ENCODE measurements at places on chromosomes 5 and 9.
A peak's percentile ranks its signal among the peaks of the same experiment; 100 is the strongest.

DNA sequence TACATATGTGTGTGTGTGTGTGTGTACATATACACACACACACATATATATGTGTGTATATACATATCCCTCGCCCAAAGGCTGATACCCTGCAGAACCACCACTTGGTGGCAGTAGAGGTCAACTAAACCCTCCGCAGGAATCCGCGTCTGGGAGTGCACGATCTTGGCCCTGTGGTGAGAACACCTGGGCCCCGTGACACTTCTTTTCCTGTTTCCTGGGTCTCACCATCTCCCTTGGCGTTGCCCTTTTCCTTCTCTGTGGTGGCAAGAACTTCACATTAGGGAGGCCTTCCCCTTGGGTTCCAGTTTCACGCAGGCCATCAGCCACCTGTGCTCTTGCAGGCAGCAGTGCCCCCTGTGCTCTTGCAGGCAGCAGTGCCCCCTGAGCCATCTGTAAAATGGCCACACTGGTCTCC, 8.2 kb downstream of the IL9 start:
- DNase-seq = peak; percentile 84

GRCh38 chr5:179793468-179794139, at the start of gene LTC4S:
LTC4S (plus strand) TSS chr5:179793986; CDS start chr5:179794081, 95 bp downstream.
- no peak for DNase-seq

DNA sequence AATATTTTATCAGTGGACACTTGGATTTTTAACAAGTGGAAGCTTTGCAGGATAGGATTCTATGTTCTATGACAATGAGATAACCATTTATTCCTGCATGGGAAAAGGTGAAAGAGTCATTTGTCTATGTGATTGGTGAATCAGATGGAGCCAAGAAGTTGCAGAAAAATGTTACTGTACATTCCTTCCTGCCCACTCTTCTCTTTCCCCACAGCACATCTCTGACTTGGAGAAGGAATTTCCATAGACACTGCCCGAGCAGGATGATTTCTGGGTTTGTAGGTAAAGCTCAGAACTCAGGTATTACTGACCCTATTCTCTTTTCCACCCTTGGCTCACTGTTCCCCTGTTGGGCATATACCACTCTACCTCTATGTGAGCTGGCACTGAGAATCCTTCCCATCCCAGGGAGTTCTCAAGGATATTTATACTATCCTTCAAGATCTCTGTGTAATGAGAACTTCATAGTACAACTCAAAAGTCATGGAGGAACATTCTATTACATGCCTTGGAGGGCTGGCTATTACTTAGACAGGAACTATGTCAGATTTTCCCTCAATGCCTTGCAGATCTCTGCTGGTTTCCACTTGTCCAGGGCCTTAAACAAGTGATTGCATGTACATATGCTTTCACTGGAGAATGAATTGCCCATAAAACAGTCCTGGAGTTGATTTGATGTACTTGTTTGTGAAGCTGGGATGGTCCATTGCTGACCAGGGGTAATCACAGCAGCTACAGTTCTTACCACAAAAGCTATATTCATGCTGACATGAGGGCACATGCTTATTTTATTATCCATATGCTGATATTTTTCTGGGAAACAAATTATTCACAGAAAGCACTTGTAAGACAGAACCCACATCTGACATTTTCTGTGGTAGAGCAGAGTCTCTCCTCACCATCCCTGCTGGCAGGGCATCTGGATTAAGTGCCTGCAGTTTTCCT, 24.1 kb downstream of the SLC1A3 start:
- no peak for DNase-seq

GRCh38 chr9:135082536-135082935, 4.9 kb upstream of the OLFM1 start:
- no peak for DNase-seq

GRCh38 chr5:58259685-58260152, 200.2 kb downstream of the PLK2 start:
- no peak for DNase-seq

GRCh38 chr5:155783246-155783645, 543.7 kb upstream of the SGCD start:
- DNase-seq = no peak

GRCh38 chr9:111063332-111063731, 25.1 kb upstream of the LPAR1 start:
- no peak for DNase-seq

DNA sequence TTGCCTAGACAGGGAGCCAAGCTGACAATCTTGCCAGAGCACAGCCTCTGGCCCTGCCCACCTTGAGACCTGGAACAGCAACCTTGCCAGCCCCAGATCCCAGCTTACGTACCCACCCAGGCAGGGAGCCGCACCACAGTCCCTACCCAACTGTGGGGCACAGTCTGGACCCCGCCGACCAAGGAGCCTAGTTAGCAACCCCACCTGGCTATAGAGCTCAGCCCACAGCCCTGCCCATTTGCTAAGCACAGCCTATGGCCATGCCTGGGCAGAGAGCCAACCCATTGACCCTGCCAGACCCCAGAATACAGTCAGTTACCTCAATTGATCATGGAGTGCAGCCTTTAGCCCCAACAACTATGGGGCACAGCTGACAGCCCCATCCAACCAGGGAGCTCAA, 97.9 kb upstream of the SH3GL2 start:
- DNase-seq = no peak

DNA sequence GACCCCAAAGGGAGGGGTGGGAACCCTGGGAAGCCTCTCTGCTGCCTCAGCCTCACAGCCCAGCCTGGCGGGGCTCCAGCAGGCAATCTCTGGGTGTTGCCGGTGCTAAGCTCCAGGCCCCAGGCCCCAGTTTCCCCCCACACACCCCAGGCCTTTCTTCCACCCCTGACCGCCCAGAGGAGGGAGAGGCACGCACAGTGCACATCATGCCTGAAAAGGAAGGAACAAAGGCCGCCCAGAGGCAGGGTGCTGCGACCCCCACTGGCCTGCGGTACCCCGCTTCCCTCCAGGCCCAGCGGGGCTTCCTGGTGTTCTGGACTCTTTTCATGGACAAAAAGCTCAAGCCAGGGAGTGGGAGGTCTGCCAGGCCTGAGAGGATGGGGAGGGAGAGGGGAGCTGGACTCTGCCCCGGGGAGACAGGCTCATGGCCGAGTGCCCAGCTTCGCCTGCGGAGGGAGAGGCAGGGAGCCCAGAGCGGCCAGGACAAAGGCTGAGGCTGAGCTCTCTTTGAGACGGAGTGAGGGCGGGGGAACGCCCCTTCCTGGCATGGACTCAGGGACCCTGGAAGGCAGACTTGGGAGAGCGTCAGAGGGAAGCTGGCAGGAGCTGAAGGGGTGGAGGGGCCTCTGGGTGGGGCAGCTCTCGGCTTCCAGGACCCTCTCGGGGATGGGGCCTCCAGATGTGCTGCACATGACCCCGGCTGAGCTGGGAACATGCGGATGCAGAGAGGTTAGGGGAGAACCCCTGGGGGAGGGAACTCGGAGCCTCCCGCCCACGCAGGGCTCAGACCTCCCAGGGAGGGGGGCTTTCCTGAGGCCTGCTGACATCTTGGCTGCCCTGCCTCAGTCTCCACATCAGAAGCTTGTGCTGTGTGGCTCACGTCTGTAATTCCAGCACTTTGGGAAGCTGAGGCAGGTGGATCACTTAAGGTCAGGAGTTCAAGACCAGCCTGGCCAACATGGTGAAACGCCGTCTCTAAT, 1.8 kb upstream of the ENTPD2 start:
- no peak for DNase-seq

DNA sequence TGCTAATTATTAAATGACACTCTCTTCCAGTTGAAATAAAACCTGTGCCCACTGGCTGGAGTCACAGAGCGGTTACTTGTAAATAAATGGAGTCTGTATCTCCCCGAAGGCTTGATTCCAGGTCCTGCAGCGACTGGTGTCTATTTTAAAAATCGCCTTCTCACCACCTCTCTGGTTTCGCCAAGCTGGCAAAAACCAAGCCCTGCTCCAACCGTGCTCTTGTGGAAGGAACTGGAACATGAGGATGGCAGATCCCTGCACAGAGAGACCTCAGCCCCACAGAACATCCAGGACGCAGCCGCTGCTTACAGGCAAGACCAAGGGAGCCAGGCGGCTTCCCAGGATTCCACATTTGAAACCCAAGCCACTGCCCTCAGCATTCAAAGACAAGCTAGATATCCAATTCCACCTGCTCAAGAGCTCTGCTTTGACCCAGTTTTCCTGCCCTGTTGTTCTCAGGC, 15.0 kb downstream of the SEMA4D start:
- peak; percentile 57 for DNase-seq

- no peak for DNase-seq
Measured at GRCh38 chr5:78116167-78116566, 178.3 kb downstream of the AP3B1 start.

DNA sequence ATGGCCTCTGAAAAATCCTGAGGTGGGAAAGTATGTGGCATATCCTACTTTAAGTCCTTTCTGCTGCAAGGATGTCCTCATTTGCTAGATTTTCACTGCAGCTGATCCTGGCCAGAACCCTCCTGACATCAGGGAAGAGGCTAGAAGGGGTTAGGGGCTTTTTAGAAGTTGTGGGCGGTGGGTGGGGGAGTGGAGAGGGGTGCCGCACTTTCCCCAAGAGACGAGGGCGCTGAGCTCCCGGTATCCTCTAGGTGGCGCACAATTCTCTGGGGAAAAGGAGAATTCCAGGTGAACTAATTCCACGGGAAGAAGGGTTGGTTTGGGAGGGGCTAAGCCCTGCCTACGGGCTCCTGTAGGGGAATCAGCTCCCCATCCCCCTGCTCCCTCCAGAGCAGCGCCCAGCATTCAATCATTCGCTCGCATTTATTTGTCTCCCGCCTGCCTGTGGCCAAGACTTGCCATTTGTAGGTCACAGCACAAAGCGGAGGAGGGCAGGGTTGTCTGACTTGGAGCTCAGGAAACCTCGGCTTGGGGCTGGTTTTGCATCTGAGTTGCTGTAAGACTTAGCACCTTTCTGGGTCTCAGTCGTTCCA, 42.9 kb upstream of the HAND1 start:
- no peak for DNase-seq

DNA sequence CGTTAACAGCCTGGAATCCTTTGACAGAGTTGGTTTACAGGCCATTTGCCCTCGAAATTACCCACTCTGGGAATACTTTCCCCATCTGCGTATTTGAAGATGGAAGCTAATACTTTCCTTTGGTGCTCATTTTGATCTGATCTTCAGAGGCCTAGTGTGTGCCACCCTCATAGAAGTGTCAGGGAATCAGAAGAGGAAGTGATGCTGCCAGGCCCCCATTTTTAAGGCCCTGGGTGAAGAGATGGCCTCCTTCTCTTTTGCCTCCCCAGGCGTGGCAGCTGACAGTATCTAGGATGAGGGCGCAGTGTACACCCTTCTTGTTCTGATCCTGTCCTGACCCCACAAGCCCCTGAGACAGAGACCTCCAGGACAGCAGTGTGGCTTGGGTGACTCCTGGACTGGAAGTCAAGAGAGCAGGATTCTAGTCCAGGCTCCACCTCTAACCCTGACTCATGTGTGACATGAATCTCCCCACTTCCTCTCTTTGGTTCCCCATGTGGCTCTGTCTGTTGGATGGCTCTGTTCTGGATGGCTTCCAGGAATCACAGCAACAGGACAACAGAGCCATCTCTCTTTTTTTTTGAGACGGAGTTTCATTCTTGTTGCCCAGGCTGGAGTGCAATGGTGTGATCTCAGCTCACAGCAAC, 27.8 kb downstream of the CSF1R start:
- DNase-seq = peak; percentile 78

GRCh38 chr5:9156282-9156681, 389.6 kb downstream of the SEMA5A start:
- DNase-seq = peak; percentile 16

DNA sequence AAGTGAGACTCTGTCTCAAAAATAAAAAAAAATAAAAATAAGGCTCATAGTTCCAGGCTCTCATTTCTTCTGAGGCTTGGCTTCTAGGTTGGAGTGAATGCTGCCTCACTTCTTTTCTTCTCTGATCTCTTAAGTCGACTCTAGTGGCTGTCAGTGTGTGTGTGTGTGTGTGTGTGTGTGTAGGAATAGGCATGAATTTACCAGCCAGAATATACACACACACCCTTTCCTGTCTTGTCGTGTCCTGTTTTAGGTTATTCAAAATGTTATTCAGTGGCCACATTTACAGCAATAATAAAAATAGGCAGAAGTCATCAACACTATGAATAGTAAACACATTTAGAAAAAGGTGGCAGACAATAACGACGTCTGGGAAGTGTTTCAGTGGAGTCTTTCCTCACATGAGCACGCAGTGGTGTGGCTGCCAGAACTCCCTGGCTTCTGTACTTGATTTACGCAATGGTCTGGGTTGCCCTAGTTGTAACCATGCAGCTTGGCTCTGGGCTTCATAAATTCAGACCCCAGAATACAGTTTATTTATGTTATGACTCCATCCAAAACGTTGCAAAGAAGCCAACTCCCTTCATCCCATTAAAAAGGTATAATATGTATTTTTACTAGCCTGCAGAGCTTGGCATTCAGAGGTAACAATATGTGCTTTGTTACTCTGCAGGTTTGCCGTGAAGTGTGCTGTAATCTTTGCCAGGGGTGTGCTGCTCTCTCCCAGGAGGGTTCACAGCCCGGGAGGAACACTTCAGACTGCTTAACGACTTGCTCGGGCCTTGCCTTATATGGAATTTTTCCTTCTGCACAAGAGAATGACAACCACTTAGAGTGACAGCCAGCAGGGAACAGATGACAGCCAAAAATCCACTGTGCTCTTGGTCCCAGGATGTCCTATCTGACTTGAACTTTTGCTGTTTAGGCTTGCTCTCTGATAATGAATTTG, 34.4 kb upstream of the PALM2AKAP2 start:
- DNase-seq = no peak
